Left ventricle myocardium inferior (tissue), 1 donor: ENCODE measurements at places on chromosomes 11 and 22. TPM values are rescaled to one million over a fixed set of nuclear protein-coding genes. Genes with fewer than 3 reads are reported as not detected.

The USH1C gene
- total RNA-seq, result not detected

The EFCAB6 gene
- 1.8 TPM for total RNA-seq

The OR52E8 gene
- not detected for total RNA-seq

The PGA3 gene
- total RNA-seq, result 0.19 TPM

The OVOL1 gene
- total RNA-seq, result not detected

DNA sequence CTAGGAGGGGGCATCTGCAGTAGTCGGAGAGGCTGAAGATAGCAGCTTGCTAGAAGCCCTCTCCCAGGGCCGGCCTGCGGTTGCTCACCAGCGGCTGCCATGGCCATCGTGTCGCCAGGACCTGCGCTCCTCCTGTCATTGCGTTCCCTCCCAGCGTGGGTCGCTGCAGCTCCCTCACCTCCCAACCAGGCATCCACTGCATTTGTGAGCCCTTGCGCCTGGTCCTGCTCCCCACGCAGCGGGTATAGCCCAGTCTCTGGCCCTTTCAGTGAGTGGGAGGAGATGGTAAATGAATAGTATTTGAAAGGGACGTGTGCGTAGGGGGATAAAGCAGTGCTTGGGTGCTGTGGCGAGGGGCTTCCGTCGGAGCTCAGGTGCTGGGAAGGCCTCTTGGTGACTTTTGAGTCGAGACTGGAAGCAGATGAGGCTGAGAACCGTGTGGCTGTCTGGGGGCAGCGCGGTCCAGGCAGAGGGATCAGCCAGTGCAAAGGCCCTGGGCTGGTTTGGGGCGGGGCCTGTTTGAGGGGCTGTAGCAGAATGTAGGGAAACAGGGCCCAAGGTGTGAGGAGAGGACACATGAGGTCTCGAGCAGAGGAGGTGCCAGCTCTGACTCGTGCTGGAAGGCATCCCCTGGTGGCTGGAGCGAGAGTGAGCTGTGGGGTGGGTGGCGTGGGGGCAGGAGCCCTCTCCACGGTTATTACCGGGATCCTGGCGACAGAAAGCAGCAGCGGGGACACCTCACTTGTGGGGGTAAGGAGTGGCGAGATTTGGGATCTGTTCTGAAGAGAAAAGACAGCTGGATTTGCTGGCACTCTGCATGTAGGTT is 39.3 kb downstream of the LRP5 start:
- H3K4me3 ChIP-seq, result no peak overlapping the region
- H3K4me1 ChIP-seq, result peaks cover 82% of the 10 kb centered on the region
- DNase-seq, result no peak
- H3K27ac ChIP-seq, result peak overlapping the region; percentile 92
- no peaks in the 10 kb centered on the region for H3K27me3 ChIP-seq
- peaks cover 8% of the 10 kb centered on the region for H3K36me3 ChIP-seq

DNA sequence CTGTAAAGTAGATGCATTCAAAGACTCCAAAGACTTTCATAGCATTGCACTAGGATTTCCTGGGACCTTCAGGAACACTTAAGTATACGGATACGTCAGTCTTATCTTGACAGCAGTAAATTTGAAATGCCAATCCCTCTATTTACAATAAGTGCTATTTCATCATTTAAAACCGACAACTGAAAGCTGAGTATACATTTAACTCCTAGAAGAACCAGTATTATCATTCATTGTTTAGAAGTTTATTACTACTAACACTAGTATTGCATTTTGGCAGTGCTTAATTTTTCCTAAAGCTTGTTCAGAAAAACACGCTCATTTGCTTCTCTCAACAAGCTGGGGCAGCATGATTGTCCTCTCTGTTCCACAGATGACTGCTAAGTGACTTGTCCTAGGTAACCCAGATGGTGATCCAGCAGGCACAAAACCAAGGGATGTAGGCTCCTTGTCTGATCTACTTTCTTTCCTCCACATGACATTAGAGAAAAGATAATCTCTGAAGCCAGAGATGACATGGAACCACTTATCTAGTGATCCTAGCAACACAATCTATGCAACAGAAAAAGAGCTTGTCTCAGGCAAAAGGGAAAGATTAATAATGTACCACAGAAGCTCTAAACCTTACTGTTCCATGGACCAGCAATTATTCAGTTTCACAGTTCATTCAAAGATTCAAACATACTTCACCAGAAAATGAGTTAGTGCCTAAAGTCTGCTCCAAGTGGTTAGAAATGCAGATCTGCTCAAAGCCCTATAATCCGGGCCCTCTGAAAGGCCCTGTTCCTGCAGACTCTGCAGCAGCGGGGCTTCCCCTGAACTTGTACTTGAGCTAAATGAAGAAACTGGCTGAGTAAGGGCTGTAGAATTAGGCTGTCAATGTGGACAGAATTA is 5.2 kb downstream of the MAML2 start:
- H3K27ac ChIP-seq, result peak overlapping the region; percentile 82
- no peaks in the 10 kb centered on the region for H3K36me3 ChIP-seq
- no peaks in the 10 kb centered on the region for H3K27me3 ChIP-seq

DNA sequence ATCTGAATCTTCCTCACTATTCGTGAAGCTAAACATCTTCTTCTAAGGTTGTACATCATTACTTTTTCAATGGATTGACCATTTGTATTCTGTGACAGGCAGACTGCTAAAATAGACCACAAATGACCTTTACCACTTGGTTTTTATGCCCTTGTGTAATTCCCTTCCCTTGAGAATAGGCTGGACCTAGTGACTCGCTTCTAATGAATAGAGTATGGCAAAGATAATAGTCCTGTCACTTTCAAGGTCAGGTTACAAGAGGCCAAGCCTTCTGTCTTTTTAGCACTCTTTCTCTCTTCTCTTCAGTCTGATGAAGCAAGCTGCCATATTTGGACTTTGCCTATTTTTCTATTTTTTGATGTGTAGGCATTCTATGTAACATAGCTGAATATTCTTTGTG is 492.9 kb downstream of the SOX6 start:
- no peaks in the 10 kb centered on the region for H3K27me3 ChIP-seq
- H3K36me3 ChIP-seq, result no peaks in the 10 kb centered on the region
- no peak overlapping the region for H3K27ac ChIP-seq
- H3K4me3 ChIP-seq, result no peak overlapping the region

GRCh38 chr11:12789596-12790215 is 115.5 kb downstream of the TEAD1 start:
- no peak overlapping the region for H3K4me3 ChIP-seq
- no peaks in the 10 kb centered on the region for H3K27me3 ChIP-seq
- DNase-seq, result no peak
- peaks cover 53% of the 10 kb centered on the region for H3K4me1 ChIP-seq
- no peak overlapping the region for H3K27ac ChIP-seq

DNA sequence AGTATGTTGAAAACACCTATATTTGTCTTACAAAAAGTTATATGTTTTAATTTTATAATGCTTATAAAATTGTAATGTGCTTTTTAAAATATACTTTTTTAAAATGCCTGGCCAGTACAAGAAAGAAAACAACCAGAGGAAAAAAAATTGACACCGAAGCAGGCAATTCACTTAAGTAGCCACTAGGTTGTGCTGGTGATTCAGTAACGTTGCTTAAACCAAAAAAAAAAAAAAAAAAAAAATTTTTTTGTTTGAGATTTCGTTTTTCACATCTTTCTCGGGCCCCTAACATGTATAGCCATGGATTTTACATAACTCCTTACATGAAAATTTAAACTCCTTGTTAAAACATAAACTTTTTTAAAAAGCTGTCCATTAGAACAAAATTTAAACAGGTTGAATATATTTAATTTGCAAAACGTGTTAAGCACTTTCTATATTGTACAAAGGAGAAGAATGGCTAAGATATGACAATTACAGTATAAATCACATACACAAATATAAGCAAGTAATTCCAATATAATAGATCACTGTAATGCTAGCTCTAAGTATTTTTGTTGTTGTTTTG is 9.2 kb downstream of the OR8B4 start:
- no peaks in the 10 kb centered on the region for H3K4me1 ChIP-seq
- H3K4me3 ChIP-seq, result no peak overlapping the region
- H3K27me3 ChIP-seq, result peaks cover 56% of the 10 kb centered on the region
- no peaks in the 10 kb centered on the region for H3K36me3 ChIP-seq
- no peak overlapping the region for H3K27ac ChIP-seq
- no peak for DNase-seq

DNA sequence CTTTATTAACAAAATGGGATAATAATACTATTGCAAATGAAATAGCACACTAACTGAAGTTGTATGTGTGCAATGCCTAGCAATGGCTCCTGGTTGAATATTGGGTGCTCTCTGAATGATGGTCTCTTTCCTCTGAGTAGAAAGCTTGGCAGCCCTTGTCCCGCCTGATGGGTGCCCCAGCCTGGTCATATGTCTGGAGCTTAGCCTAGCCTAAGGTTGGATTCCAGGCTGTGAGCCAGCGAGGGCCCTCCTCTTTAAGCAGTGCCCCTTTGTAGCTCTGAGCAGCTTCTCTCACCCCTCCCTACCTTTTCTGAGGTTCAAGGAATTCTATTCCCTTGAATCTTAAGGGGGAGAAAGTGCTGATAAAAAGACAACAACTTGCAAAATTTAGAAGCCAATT is 499.9 kb downstream of the NTM start:
- H3K27me3 ChIP-seq, result peaks cover 31% of the 10 kb centered on the region
- no peaks in the 10 kb centered on the region for H3K4me1 ChIP-seq
- H3K27ac ChIP-seq, result no peak overlapping the region
- H3K36me3 ChIP-seq, result no peaks in the 10 kb centered on the region
